CD8-positive, alpha-beta memory T cell (primary cell): ENCODE measurements at places on chromosomes 7 and 10.

DNA sequence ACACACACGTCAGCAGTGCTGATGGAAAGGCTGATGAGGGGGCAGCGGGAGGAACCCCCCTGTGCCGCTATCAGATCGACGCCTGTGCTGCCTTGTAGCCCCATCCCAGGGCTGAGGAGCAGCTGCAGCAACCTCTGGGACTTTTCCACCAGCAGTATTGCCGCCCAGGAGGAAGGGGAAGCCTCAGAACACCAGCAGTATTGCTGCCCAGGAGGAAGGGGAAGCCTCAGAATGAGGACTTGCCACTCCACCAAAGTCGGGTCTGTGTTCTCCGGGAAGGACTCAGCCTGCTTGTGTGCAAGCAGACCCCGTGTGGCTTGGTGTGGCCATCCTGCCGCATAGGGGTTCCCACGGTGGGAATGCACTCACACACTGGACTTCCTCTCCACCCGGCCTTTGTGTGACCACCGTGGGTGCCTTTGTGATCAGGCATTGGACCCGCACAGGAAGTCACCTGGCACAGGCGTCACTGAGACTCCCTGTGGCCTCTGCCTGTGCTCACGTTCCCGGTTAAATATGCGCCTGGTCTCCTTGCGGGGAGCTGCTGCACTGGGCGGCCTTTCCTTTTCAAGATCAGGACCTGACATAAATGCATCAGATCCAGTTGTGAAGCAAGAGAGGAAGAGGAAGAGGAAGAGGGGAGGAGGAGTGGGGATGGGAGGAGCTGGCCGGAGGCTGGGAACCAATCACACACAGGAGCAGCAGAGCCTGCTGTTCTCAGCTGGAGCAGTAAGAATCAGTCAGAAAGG, 248.5 kb downstream of the DNAJB6 start:
- DNase-seq: no peak

GRCh38 chr7:81641873-81642272, 128.0 kb downstream of the HGF start:
- DNase-seq: no peak

DNA sequence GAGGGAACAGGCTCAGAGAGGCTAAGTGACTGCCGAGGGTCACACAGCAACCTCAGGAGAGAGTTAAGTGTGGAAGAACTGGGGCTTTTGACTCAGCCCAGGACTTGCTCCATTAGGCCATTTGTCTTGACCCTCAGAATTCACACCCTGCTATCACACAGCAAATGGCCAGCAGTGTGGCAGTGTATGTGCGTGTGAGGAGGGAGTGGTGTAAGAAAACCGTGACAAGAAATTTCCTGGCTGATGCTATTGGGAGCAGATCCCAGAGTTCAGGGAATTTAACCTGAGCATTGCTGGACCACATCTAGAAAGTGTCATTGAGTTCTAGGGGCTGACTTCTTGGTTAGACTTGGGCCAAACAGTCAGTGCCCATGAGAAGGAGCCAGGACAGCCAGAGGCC, 18.4 kb downstream of the VWA2 start:
- DNase-seq: no peak

GRCh38 chr10:86489071-86489810, 32.4 kb downstream of the WAPL start:
- DNase-seq: no peak

DNA sequence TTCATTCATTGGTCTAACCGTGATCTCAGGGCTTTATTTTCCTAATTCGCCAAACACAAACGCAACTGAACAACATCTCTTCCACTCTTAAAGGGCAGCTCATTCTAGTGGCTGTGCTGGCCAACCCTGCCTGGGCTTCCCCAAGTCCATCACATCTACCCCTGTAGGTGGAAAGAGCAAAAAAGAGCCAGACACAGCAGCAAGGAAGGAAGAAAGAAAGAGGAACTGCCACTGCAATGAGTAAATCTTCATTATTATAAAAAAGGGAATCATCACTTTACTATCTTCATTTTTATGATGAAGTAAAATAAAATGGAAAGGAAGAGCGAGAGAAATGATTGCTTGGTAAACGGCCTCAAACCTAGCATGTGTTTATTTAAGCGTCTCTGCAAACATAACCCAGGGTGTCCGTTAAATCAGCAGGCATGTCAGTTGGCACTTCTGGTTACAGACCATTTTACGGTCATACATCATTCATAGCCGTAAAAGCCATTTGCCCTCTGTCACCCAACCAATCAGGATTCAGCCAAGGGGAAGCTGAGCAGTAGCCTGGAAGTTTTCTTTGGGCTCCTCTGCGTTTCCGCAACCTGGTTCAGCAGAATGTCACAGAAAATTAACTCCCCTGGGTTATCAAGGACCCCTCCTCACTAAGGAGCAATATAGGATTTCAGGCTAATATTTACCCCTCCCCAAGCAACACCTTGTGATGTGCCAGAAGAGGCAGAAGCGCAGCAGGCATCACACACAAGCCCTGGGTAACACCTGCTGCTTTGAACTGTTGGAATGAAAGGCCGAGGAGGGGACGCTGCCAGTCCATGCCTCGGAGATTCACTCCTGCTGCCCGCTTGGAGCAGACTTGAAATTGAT, 234.0 kb downstream of the SNX10 start:
- DNase-seq: no peak

GRCh38 chr7:11331128-11332102, 357.7 kb downstream of the PHF14 start:
- no peak for DNase-seq

DNA sequence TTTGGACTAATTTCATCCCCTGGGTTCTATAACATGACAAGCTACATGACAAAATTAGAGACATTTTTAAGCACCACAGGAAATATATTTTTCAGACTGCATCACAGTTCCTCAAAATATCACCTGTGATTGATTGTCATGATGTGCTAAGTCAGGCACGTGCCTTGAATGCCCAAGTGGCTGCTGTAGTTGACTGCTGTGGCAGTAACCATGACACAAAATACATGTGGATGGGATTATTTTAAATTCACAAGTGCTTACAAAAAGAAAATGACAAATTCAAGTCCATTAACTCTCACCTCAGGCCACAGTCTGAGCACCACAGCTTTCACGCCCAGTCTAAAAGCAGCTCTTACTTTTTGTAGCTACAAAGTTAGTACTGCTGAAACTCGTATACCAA, 45.5 kb downstream of the TNPO3 start:
- DNase-seq: no peak

- no peak for DNase-seq
Observed at GRCh38 chr7:150997075-150997511, 6.3 kb downstream of the NOS3 start.

DNA sequence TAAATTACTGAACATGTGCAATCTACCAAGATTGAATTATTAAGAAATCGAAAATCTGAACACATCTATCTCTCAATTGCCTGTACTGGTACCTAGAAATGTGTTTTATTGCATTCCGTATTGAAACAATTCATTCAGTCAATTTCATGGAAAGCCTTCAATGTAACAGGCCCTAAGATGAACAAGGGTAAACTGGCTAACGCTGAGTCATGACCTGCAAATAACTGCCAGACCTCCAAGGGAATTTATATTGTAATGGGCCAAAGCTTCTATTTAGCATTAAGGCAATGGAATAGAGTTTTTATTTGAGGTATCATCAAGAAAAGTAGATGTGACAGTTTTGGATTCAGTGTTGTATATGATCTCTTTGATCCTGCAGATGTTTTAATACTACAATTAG, 49.9 kb upstream of the CD36 start:
- DNase-seq: no peak

GRCh38 chr10:24617771-24618396, 105.8 kb downstream of the ARHGAP21 start:
- DNase-seq: peak; percentile 52

- no peak for DNase-seq
Observed at GRCh38 chr7:54252256-54253035, 289.7 kb upstream of the VSTM2A start.

- no peak for DNase-seq
Observed at GRCh38 chr7:128163473-128163872, 77.6 kb upstream of the LEP start.

DNA sequence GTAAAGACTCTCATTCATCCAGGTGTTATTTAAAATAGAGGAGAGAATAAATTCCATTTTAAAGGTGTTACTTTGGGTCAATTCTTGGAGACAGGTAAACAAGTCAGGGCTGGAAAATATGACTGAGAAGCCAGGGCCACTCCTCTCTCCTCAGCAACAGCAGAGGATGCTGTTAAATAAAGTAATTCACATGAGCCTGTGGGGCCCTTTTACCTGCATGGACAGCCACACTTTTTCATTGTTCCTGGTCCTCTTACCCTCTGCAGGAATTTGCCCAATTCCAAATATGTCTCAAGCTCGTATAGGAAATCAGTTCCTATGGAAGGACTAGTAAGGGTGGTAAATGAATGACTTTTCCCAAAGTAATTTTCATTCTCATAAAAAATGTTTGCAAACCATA, 420.1 kb upstream of the KLF6 start:
- no peak for DNase-seq

DNA sequence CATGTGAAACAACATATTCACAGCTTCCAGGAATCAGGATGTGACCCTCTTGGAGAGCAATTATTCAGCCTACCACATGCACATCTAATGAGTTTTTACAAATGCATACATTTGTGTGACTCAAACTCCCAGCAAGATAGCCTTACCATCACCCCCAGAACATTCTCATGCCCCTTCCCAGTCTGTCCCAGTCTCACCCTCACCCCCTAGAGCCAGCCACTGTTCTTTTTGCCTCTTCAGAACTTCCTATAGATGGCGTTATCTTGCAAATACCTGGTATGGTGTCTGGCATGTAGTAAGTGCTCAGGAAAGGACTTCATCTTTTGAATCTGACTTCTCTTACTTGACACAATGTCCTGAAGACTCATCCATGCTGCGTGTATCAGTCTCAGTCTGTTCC, 23.9 kb upstream of the AOC1 start:
- no peak for DNase-seq

GRCh38 chr7:7504910-7505704, 30.6 kb downstream of the COL28A1 start:
- DNase-seq: no peak

GRCh38 chr7:35906191-35906908, 105.5 kb downstream of the SEPTIN7 start:
- DNase-seq: peak; percentile 65

- no peak for DNase-seq
Observed at GRCh38 chr7:115662120-115662519, 368.4 kb downstream of the TFEC start.

GRCh38 chr7:36692456-36692855, 31.8 kb downstream of the AOAH start:
- DNase-seq: no peak

DNA sequence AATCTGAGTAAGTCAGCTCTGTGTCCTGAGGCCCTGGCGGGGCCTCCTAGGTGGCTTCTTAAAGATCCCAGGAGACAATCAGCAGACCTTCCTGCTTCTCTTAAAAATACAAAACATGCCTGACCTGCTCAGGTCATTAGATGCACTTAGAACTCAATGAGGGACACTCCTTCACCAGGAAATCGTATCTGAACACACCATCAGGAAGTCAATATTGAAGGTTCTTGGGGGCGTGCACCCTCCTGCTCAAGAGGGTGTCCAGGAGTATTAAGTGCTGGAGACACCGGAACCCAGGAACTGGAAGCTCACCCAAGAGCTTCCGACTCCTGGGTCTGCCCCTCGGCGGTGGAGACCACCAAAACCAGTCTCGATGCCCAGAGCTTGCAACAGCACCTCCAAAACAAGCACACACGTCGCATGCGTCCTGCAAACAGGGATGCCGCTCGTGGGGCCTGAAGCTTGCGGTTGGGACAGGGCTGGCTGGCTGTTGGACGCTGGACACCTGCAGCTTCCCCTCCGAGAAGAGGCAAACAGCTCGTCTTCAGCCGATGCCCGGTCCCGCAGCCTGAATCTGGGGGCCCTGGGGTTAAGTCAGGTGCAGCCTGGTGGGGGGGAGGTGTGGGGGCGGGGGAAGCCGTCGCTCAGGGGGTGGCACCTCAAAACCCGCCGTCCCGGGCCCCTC, 803 bp downstream of the RAPGEF5 start:
- no peak for DNase-seq

DNA sequence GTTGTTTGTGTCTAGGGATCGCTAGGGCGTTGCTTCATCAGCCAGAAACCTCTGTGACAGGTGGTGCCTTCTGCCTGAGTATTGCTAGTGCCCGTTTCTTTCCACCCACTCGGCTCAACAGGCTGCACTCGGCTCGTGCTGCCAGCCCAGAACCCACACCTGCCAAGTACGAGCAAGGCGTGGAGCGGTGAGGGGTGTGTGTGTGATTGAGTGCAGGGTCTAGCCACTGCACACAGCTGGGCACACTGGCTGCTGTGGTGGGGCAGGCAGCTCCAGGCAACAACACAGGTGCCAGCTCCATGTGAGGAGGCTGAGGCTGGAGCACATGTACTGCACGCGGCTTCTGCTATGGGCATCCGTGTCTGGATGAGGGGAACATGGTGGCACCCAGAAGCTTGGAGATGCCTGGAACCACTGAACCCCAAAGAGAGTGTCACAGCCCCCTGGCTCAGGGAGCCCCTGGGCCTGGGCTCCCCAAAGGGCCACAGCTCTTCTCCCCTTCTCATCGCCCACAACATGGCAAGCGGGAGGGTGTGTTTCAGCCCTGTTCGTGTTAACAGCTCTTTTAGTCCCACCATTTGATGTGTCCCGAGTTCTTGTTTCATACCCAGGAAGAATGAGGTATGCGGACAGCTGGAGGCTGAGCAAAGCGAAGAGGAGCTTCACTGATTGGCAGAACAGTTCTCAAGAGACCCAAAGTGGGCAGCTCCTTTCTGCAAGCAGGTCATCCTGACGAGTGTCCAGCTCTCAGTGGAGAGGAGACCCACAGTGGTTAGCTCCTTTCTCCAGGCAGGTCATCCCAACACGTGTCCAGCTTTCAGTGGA, 78.1 kb downstream of the HDAC9 start:
- no peak for DNase-seq

DNA sequence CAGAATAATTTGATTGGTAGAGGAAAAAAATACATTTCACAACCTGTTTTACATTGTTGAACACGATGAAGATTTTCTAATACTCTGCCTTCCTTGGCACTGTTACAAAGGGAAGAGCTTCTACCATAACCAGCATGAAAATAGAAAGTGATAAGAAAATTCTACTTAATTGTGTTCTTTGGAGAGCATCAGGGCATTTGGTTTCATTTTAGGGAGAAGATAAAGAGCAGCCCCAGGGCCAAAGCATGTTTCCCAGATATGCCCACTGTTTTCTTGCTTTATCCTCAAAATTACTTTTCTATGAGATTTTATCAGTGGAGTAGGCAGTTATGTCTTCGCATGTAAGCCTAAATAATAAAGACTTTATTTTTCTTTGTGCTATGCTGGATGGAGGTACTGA, 9.5 kb downstream of the CHRM2 start:
- DNase-seq: no peak

DNA sequence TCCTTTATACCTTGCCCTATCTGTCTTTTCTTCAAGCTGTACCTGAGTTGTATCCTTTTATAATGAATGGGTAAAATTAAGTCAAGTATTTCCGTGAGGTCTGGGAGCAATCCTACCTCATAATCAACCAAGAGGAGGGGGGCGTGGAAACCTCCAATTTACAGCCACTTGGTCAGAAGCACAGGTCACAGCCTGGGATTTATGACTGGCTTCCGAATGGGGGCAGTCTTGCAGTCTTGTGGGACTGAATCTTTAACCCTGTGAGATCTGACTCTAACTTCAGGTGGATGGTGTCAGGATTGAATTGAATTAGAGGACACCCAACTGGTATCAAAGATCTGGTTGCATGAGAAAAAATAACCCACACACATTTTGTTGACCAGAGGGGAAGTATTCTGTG, 23.5 kb upstream of the KCNMA1 start:
- no peak for DNase-seq

- no peak for DNase-seq
Observed at GRCh38 chr10:63675171-63675570, 154.0 kb downstream of the REEP3 start.

GRCh38 chr10:50358411-50358810, 107.1 kb upstream of the ASAH2 start:
- DNase-seq: no peak
